BJ (cell line): ENCODE measurements at places on chromosomes 4 and X. TPM values are rescaled to one million over a fixed set of nuclear protein-coding genes. Genes with fewer than 3 reads are reported as not detected.

Gene MAOA
- polyA plus RNA-seq, result 0.10 and 0.36 TPM in 2 replicates

GRCh38 chr4:175447016-175447415 lies 365.0 kb downstream of the GPM6A start:
- DNase-seq, result no peak

DNA sequence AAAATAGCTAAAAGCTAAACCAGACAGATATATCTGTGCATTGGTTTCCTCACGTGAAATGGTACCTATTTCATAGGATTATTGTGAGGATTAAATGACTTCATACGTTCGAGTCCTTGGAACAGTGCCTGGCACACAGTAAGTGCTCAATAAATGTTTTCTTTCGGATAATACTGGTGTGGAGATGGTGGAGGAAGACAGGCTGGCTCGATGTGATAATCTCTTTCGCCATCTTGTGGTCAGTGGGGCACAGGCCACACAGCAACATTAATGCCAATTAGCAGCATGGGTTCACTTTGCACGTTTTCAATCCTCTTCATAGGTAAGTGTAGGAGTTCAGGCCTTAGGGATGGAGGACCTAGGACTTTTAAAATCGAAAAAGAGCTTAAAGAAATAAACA lies 9.3 kb downstream of the PAGE4 start:
- no peak for DNase-seq

GRCh38 chr4:25943312-25943711 lies 29.3 kb downstream of the SMIM20 start:
- no peak for DNase-seq

GRCh38 chr4:158038718-158039117 lies 134.1 kb downstream of the GASK1B start:
- no peak for DNase-seq
